Stimulated activated CD8-positive, alpha-beta memory T cell treated with anti-CD3 and anti-CD28 coated beads, Interleukin-4, amount 100 ng/mL, for 4 hours (primary cell): ENCODE measurements at places on chromosomes 5 and 9.

DNA sequence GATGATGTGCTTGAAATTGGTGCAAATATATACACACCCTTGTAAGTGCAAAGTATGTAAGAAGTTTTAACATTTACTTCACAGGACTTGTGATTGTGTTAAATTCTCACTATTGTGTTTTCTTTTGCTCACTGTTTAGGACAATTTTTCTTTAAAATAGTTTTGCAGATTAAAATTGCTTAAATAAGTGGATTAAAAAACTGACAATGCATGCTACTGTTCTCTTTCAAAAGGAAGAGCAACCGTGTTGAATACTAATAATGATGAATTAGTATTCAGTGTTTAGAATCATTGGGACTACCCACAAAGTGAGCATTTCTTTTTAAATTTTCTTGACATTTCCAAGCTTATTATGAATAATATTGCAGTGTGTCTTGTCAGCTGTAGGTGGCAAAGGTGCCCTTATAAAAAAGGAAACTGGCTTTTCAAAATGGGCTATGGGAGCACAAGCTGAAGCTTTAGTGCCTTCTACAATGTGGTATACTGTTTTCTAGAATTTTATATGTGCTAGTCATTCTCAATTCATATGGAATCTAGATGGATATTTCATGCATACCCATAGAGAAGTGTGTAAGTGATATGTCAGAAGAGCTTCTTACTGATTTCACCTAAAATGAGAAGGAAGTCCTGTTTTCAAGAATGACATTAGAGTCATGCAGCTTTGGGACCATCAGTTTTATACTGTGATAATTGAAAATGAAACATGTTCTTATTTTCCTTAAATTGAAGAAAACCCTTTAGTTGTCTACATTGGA is 35.4 kb downstream of the SREK1 start:
- DNase-seq, result no peak

GRCh38 chr9:113296796-113297558 is 6.2 kb downstream of the RNF183 start:
- DNase-seq, result no peak

- DNase-seq, result no peak
Measured at GRCh38 chr5:145500710-145501109, 334.4 kb downstream of the PRELID2 start.

DNA sequence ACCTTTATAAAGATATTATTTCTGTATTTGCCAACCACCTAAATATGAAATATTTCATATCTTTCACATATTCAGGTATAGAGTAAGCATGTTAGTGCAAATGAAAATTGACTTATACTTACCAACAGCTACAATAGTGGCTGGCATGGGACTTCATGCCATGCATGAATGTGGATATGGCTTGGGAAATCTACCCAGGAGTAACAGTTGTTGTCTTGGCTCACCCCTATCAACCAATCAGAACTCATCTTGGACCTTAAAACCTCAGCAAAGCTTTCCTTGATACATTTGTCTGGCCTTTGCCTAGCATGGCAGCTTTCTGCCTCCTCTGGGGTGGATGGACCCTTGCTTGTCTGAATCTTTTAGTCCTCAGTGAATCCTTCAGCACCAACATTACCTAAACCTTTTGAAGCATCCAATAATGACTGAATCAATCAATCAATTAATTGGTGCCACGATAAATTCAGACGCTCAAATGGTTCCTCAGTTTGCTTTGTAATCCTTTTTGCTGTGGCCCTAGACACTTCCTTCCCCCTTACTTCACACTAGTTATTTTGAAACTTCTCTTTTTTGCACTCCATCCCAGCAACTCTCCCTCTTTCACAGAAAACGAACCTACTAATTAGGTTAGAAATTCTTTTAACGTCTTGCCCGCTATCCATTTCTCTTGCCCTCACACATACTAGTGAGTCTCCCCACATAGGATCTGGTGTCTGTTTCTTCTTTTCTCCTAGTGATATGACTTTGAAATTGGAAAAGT is 132.3 kb upstream of the ZNF608 start:
- DNase-seq, result no peak

DNA sequence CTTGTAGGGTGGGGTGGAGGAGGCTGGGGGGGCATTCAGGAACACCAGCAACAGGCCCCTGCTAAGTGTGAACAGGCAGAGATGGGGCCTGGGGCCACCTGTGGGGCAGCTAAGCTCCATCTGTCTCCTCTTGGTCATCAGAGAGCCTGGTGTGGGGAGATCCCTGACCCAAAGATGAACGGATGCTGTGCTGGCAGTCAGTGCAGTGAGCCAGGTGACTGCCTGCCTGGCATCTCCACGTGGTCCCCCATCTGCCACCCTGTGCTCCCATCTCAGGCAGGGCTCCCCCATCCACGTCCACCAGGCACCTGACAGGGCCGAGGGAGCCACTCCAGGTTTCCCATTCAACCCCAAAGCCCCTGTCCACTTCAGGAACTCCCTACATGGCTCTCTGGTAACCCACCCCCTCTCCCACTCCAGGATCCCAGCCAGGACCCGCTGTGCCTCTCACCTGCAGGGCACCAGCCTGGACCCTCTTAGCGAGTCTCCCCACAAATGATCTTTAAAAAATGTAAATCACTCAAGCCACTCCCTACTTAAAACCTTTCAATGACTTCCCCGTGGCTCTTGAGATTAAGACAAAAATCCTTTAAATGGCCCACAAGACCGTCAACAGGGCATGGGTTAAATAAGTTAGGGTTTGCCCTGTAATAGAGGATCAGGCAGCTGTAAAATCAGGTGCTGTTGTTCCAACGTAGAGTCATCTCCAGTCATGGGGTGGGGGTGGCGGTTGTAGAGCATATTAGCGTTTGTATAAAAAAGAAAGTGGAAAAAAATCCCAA is 60.8 kb downstream of the LMX1B start:
- DNase-seq, result no peak

DNA sequence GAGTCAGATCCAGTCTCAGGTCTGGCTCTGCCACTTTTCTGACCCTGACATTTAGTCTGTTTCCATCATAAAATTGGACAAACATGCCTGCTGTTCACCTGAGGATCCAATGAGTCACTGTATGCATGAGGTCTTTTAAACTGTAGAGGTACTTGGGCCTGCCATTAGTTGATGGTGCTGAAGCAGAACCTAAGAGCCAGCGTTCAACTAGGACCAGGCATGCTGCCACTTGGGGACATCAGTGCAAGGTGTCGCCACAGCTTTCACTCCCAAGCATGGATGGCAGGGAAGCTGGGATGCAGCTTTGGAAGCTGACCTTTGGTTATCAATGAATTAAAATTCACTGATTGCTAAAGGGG is 37.1 kb downstream of the NEUROG1 start:
- no peak for DNase-seq

DNA sequence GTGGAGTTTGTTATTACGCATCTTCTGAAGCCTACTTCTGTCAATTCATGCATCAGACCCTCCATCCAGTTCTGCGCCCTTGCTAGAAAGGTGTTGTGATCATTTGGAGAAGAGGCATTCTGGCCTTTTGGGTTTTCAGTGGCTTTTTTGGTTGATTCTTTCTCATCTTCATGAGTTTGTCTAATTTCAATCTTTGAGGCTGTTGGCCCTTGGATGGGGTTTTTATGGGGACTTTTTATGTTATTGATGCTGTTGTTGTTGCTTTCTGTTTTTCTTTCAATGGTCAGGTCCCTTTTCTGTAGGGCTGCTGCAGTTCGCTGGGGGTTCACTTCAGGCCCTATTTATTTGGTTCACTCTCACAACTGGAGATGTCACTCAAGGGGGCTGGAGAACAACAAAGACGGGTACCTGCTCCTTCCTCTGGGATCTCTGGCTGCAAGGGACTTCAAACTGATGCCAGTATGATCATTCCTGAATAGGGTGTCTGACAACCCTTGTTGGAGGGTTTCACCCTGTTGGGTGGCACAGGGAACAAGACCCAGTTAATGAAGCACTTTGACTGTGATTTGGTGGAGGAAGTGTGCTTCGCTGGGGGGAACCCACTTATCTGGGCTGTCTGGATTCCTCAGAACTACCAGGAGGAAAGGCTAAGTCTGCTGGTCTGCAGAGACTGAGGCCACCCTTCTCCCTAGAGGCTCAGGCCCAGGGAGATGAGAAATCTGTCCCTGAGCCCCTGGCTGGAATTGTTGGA is 226.7 kb upstream of the PTGER4 start:
- no peak for DNase-seq

- DNase-seq, result no peak
Measured at GRCh38 chr9:71690689-71691435, 77.5 kb downstream of the CEMIP2 start.

DNA sequence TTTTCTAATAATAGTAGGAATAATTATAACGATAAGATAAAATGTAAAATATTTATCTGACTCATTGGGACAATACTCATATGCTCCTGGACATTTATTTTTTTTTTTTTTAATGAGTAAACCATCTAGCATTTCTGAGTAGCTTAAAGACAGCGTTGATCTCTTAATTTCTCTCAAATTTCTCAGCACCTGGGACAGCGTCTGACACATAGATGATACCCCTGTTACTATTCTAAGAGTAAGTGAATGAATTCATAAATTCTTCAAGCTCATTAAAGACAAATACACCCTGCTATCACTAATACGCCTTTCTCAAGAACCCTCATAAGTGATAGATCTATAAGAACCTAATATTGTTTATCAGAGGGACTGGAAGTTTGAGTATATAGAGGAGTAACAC is 12.0 kb upstream of the HTR4 start:
- DNase-seq, result no peak

DNA sequence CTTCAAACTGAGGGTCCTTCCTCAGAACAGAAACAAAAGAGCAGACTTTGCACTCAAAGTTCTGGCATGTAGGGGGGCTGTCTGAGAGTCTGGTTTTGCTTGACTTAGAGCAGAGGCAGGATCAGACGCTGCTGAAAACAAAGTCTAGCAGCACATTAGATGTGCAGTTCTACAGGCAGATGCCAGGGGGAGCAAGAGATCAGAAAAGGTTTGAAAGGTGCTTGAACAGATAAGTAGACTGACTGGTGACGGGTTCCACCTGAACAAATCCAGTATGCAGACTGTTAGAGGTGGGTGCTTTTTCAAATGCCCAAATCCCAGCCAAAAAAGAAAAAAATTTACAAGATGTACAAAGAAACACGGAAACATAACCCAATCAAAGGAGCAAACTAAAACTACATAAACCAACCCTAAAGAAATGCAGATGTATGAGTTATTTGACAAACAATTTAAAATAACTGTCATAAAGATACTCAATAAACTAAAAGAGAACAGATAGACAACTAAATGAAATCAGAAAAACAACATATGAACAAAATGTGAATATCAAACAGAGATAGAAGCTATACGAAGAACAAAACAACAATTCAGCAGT is 194.7 kb upstream of the FREM1 start:
- no peak for DNase-seq

- DNase-seq, result no peak
Measured at GRCh38 chr9:120289990-120290975, 289.7 kb downstream of the CDK5RAP2 start.

- DNase-seq, result no peak
Measured at GRCh38 chr9:109417585-109418544, 80.2 kb downstream of the PTPN3 start.

DNA sequence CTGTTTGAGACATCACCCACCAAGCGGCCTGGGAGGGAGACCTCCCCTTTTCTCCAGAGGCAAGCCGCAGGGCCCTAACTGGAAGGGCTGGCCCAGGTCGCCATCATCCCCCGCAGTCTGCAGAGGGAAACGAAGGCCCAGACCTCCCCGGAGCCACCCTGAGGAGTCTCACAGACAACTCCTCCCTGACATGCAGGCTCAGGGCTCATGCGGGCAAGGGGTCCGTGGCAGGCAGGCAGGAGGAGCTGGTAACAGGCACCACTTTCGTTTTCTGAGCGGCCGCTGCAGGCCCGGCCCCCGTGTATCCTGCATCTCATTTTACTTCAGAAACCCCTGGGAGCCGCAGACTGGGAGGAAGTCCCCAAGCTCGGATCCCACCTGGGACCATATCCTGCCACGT is 192.0 kb upstream of the PPP1R26 start:
- no peak for DNase-seq

GRCh38 chr9:85040821-85041465 is 371.4 kb downstream of the NTRK2 start:
- no peak for DNase-seq

DNA sequence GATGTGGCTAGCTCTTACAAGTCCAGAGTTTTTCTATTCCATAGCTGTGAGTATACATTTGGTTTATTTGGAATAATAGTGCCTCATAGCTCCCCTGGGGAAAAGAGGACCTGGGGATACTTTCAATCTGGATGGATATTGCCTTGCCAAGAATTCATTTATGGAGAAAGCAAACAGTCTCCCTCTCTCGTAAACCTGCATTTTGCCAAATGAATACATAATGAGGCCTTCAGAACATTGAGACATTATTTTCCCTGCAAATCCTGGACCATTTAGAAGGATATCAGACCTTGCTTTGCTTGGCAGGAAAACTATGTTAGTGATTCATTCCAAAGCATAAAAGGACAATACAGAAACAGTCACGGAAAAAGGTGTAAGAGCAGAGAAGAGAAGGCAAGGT is 569.6 kb upstream of the BRINP1 start:
- DNase-seq, result no peak

DNA sequence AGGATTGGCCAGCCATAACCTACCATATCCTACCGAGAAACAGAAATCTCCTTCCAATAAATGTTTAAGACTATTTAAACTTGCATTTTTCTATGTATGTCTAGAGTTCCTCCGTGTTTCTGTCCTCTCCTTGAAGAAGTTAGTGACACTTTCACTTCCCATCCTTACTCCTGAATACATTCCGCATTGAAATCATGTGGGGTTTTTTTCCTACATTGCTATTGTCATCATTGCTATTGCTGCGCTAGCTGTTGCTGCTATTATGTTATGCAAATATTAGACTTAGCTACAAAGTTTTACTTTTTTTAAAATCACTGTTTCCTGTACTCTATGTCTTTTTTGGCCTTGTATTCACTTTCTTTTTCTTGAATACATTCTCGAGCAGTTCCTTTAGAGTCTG is 83.3 kb upstream of the NEK6 start:
- no peak for DNase-seq

- DNase-seq, result no peak
Measured at GRCh38 chr9:133374612-133375115, 1.2 kb downstream of the SURF4 start.
